ENCODE measurements at places on chromosomes 3 and 15.

GRCh38 chr3:133663569-133664313, 2.0 kb upstream of the TOPBP1 start:
- no peak for DNase-seq

- DNase-seq: peak; percentile 85
Observed at GRCh38 chr3:142828703-142829305, 60.1 kb downstream of the PCOLCE2 start.

GRCh38 chr3:57659806-57660439, 33.0 kb downstream of the DENND6A start:
- no peak for DNase-seq

DNA sequence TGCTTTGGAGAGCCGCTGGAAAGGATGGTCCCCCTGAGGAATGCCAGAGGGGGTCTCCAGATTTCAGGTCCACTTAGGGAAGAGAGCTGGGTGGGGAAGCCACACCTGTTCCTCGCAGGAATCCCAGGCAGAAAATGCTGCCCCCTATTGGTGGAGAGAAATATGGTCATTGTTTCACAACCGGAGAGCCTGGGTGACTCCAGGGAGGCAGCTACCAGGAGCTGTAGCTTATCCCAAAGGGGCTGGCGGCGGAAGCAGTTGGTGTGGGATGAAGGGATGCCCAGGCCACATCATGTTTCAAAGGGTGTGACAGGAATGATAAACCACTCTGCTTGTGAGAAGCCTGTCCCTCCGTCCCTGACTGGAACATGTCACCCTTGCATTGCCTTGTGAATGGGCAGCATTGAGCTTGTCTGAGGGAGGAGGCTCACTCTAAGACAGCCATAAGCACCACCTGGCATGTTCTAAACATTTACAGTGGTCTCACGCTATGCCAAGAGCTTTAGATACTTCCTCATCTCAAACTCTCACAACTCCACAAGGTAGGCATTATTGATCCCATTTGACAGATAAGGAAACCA, 34.5 kb downstream of the POMGNT2 start:
- no peak for DNase-seq

GRCh38 chr3:151859905-151860304, 13.5 kb upstream of the SUCNR1 start:
- no peak for DNase-seq

Data from sigmoid colon (tissue), 7 donors.